ENCODE measurements at places on chromosomes 2 and 18. TPM values are rescaled to one million over a fixed set of nuclear protein-coding genes. Genes with fewer than 3 reads are reported as not detected.

GRCh38 chr18:31149351-31149750, 13.3 kb downstream of the DSC1 start:
- DNase-seq, result no peak

DNA sequence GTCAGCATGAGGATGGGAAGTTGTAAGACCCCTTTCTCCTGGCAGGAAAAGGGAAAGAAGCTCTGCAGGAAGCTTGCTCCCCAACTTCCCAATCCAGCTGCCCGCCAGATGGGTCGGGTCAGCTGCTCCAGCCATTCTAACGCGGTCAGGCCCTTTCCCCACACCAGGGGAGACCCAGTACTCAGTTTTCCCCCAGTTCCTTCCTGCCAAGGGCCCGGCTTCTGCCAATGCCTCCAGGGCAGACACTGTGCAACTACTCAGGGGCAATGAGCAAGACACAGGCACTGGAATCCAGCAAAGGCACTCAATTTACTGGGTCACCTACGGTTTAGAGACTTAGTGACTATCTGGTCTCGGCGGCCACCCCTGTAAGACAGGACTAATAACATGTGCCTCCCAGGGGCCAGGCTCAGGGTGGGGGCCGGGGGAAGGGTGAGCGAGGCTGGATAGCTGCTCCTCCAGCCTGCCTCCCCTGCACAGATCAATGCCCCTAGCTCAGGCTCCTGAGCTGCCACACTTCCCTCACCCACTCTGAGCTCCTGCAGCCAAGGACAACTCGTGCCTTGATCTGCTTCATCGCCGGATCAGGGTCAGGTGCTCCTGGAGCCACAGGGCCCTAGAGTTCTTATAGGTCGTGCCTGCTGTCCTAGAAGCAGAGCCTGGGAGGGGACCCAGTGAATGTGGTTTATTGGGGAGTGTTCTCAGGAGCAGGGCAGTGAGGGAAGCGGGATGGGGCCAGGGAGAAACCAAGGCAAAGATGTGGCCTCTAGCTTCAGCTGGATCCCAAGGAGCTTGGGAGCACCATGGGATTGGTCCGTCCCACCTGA, 171.1 kb downstream of the ZFP36L2 start:
- no peak for DNase-seq

DNA sequence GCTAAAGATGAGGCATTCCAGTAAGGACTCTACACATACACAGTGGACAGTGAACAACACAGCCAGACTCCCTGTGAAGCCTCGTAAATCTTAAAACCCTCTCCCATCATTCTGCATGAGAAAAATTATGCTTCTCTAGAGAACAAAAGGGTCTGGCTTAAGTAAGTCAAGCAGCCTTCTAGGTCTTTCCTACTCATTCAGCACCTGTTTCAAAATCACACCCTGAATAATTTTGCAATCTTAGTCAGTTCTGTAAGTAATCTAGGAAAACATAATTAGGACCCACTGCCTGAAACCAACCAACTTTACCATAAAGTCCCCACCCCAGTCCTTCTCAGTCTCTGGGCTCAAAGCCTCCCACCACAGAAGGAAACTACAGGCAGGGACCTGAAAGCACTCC, 19.7 kb downstream of the IAH1 start:
- DNase-seq, result no peak

Gene COL4A3
- 0.45 TPM for total RNA-seq

- no peak for DNase-seq
These were observed 169.8 kb upstream of the PKDCC start for GRCh38 chr2:41878056-41878455.

GRCh38 chr18:23593720-23594119, 7.4 kb upstream of the NPC1 start:
- no peak for DNase-seq

DNA sequence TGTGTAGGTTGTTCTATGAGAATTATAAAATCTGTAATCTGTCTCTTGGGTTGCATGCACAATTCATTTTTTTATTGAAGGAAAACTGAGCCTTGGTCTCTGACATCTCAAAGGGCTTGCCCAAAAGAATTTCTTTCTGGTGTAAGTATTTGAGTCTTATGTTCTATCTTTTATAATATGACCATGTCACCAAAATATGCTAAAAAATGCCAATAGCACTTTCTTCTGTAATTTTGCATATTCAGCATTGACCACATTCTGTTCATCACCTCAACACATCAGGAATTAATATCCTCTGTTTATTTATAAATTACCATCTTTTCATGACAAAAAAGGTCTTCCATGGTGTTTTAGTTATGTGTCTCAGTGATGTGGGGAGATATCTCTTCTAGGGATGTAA, 268.7 kb upstream of the TCF4 start:
- no peak for DNase-seq

Gene TM4SF20
- total RNA-seq, result not detected

Gene DNAJC5G
- not detected for total RNA-seq

GRCh38 chr2:120365236-120365793, 19.4 kb downstream of the INHBB start:
- no peak for DNase-seq

DNA sequence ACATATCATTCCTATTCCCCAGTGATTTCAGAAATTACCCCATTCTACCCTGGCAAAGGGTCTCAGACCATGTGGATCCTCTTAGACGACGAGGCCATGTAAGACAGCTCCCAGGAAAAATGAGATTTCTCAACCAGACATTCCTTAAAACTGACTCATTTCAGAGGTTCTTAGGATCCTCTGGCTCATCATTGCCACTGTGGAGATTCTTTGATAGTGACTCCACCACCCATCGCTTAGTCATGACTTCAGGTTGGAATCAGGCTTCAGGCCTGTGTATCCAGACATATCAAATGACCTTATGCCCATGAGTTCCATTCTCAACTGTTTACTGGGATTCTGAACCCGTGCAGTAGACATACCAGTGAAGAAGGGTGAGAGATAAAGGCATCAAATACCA, 245.6 kb upstream of the TCF4 start:
- DNase-seq, result no peak

Gene PECR
- 25.7 TPM for total RNA-seq

DNA sequence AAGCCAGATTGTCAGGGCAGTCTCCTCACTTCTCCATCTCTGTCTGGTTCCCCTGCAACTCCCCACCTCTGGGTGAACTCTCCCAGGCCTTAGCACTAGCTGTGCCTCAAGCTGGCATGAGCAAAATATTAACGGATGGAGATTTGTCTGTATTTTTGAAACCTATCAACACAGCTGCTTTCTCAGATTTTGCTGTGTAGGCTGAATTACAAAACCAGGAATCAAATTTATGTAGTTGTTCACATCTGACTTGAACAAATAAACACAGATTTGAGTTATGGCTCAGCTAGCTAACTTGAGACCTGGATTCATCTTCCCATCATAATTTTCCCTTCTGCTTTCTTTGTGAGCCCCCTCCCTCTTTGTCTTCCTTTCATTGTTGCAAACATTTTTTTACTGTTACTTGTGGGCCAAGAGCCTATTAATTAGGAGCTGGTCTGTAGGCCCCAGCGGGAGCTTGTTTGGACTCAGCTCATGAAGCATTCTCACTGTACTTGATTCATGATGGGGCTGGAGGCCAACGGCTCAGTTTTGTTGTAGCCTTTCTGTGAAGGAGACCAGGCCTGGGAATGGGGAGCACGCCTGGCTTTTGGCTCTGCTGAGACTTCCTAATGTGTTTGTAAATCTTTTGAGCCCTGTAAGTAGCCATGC, 164.1 kb upstream of the GATA6 start:
- no peak for DNase-seq

DNA sequence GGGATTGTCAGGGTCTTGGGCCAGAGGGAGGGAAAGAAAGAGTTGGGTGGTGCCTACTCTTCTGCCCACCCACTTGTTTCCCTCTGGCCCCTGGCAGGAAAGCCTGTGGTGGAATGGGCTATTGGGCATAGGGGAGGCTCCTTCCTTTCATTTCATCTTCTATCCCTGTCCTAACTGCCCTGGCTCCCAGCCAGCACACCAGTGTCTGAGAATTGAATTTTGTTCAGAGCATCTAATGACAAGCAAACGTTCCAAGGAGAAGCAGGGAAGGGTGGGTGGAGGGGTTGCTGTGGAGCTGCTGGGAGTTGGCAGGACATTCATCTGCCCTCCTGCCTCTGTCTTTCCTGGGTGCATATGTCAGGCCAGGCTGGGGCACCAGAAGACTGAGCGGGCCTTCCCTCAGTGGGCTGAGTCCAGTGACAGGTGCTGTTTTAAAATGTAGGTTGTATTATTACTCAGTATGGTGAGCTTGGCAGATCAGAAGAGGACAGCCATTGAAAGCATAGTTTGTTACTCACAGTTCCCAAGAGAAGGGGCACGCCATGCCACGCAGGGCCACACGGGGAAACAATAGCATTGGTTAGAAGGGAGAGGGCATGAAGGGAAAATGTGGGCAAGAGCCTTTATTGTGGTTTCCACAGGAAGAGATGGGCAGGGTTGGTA, 171.9 kb downstream of the ACOXL start:
- DNase-seq, result no peak

- DNase-seq, result no peak
These were observed 571.9 kb upstream of the CRIM1 start for GRCh38 chr2:35783723-35784122.

DNA sequence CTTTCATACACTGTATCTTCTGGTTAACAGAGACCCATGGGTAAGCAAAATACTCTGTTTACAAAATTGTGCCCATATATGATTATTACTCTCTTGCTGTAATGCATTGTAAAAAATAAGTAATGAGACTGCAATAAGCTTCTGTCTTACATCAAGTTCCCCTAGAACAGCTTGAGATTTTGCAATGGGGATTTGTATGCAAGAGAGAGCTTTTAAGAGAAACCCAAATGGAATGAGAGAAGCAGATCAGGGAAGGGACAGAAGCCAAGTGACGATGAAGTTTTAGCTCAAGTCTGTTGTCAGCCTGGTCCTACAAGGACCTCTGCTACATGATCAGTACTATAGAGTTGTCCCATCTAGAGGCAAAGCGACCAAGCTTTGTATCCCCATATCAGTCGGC, 218.1 kb upstream of the VWC2L start:
- DNase-seq, result no peak

GRCh38 chr2:69741229-69741574, 732 bp upstream of the ANXA4 start:
- peak; percentile 22 for DNase-seq

DNA sequence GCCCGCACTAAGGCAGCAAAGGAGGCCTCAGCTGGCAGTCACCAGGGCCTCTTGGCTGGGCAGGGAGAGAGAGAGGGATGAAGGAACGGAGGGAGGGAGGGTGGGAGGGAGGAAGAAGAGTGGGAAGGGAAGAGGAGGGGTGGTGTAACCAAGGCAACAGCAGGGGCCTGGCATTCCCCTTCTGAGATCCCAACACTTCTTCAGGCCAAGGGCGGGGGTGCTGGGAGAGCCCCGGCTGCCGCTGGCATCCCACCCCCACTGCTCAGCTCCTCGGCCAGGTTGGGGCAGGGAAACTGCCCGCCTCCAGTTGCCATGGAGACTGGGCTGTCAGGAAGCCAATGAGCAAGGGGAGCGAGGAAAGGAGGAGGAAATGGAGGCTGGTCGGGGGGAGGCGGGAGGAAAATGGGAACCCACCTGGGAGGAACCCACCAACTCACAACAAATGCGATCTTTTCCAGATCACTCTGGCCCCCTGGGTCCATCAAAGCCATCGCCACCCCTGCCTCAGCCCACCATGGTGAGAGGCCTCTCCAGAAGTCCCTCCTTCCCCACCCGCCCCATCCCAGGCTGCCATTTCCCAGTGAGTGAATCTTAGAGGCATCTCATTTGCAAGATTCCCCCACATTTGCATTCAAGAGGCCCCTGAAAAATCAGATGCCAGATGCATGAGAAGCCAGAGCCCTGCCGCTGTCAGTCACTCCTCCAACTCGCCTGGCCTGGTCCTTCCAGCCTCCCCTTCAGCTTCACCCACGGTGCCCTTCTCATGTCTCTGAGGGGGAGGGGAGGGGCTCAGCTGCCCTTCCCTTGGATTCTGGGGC, 12.4 kb downstream of the SH2D6 start:
- no peak for DNase-seq

Gene HOXD4
- not detected for total RNA-seq

Gene DSG4
- total RNA-seq, result not detected

Gene SLC19A3
- total RNA-seq, result not detected

Gene SLC5A7
- total RNA-seq, result not detected

- no peak for DNase-seq
These were observed 150.2 kb upstream of the SPATS2L start for GRCh38 chr2:200156166-200156835.

DNA sequence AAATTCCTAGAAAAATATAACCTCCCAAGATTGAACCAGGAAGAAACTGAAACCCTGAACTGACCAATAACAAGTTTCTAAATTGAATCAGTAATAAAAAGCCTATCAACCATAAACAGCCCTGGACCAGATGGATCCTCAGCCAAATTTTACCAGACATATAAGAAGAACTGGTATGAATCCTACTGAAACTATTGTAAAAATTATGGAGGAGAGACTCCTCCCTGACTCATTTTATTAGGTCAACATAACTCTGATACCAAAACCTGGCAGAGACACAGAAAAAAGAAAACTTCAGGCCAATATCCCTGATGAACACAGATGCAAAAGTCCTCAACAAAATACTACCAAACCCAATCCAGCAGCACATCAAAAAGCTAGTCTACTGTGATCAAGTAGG, 11.3 kb downstream of the NT5C1B start:
- no peak for DNase-seq

Gene ALLC
- total RNA-seq, result not detected

- DNase-seq, result no peak
These were observed 47.5 kb upstream of the STAM2 start for GRCh38 chr2:152222975-152223637.

GRCh38 chr18:6399776-6400175, 14.9 kb downstream of the L3MBTL4 start:
- no peak for DNase-seq

Gene SALL3
- total RNA-seq, result not detected

DNA sequence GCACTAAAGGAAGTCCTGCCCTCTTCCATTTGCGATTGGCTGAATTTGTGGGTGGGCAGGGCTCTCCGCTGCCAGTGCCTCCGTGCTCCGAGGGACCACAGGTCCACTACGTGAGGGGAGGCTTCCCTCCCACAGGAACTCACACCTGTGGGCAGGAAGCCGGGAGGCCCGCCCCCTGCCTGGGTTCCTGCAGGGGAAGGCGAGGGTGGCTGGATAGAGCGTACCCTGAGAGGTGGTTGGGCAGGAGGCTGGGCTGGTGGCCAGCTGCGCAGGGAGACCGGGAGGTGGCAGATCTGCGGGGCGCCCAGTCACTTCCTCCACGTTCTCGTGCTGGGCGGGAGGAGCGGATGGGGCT, 47.0 kb upstream of the PTH2R start:
- peak; percentile 25 for DNase-seq

Gene WNT10A
- 2.9 TPM for total RNA-seq

DNA sequence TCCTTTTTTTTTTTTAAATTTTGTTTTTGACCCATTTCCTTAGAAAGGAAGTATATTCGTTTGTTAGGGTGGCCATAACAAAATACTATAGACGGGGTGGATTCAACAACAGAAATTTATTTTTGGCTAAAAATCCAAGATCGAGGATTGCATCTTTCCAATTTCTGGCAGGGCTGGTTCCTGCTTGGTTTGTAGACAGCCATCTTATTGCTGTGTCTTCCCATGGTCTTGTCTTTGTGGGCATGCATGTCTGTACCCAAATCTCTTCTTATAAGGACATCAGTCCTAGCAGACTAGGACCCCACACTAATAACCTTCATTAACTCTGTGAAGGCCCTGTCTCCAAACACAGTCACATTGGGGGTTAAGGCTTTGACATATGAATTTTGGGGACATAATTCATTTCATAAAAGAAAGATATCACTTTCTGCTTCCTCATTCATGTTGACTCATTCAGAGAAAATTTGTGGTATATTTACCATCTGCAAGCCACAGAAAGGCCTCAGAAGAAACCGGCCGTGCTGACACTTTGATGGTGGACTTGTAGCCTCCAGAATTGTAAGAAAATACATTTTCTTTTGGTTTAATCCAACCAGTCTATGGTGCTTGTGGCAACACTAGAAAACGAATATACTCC, 262.1 kb downstream of the LPIN1 start:
- no peak for DNase-seq

Data from natural killer cell (primary cell).